Occipital lobe (tissue), 3 donors: ENCODE measurements at places on chromosomes 12 and 14. TPM values are rescaled to one million over a fixed set of nuclear protein-coding genes. Genes with fewer than 3 reads are reported as not detected.

ACRBP gene
- 0.62 TPM for total RNA-seq

GLT8D2 gene
- 13.9 TPM for total RNA-seq

GRCh38 chr12:72267974-72268373, 4.2 kb upstream of the TRHDE start:
- DNase-seq, result no peak

MNAT1 gene
- 91.9 TPM for total RNA-seq

SSTR1 gene
- 14.8 TPM for total RNA-seq

SRGAP1 gene
- 40.7 TPM for total RNA-seq

DNA sequence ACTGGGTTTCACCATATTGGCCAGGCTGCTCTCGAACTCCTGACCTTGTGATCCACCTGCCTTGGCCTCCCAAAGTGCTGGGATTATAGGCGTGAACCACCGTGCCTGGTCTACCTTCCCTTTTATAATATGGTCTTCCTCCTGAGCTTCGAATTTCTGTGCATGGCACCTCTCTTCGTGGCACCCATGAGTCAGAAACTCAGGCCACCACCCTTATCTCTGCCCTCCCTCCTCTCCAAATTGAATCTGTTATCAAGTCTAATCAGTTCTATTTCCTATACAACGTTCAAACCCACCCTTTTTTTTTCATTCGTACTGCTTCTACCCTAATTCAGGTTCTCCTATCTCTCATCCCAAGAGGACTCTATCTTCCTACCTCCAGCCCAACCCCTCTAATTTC, 5.0 kb upstream of the TINF2 start:
- no peak for DNase-seq

DNA sequence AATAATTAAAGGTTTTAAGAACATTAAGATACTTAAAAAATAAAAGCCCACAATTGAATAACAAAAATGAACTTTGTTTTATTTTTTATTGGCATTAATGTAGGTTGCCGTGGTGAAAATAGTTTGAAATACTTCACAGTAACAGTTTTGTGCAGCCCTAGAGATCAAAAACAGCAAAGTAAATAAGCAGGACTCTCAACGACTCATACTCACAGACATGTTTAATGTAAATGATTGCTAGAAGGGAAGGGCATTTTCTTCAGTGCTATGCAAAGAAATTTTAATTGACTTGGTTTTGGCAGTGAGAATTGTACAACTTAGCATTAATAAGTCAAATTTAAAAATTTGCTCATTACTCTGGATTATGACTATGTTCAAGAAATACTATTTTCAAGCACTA, 16.0 kb downstream of the TRMT5 start:
- DNase-seq, result no peak

GRCh38 chr14:45290547-45290946, 37.5 kb upstream of the MIS18BP1 start:
- DNase-seq, result no peak

DNA sequence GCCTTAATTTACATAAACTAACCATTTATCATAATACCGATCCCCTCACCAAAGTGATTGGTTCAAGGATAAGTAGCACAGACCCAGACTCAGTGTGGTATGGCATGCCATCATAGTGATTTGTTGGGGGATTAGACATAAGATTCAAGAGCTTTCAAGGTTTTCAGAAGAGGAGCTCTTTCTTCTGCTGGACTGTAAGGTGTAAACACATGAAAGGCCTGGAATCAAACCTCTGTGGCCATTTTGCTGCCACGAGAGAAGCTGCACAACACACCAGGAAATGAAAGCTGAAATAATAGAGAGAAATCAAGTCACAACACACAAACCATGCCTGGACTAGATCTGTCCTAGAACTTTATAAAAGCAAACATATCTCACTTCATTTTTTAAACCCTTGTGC, 30.8 kb downstream of the BTG1 start:
- no peak for DNase-seq

P2RX2 gene
- total RNA-seq, result not detected

- DNase-seq, result peak; percentile 36
Observed at GRCh38 chr14:100383727-100384158, 60.6 kb downstream of the SLC25A47 start.
